ENCODE measurements at places on chromosomes 12 and 14.

GRCh38 chr14:90034156-90034555 lies 27.6 kb upstream of the KCNK13 start:
- no peak for DNase-seq

GRCh38 chr12:132391326-132392041 lies 62.1 kb upstream of the GALNT9 start:
- no peak for DNase-seq

DNA sequence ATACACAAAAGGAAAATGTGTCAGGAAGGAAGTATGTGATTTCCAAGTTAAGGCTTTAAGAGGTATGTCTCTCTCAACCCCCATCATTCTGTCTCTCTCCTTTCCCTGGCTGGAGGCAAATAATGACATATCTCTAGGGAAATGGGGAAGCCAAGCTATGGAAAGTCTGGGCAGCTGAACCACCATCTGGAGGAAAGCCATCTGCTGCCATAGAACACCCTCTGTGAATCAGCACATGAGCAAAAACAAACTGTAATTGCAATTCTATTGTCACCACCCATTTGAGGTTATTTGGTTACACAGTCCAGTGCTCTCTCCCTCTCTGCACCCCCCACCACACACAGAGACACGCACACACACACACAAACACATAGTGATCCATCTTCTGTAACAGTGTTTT lies 766.2 kb downstream of the FLRT2 start:
- no peak for DNase-seq

GRCh38 chr14:85566603-85567002 lies 36.7 kb downstream of the FLRT2 start:
- DNase-seq, result no peak

DNA sequence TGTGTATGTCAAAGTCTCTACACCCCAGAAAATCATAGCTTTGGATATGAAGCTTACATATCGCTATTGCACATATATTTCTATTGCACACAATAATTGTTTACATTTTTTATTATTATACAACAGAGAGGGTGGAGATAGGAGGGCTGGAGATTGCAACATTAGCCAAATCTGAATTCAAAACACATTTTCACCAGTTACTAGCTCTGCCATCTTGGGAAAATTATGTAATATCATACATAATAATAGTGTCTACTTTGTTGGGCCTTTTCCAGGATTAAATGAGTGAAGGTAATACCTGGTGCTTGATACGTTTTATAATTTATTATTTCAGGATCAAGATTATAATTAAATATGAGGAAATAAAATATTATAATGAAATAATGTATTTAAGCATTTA lies 507.4 kb upstream of the TBX3 start:
- DNase-seq, result no peak

DNA sequence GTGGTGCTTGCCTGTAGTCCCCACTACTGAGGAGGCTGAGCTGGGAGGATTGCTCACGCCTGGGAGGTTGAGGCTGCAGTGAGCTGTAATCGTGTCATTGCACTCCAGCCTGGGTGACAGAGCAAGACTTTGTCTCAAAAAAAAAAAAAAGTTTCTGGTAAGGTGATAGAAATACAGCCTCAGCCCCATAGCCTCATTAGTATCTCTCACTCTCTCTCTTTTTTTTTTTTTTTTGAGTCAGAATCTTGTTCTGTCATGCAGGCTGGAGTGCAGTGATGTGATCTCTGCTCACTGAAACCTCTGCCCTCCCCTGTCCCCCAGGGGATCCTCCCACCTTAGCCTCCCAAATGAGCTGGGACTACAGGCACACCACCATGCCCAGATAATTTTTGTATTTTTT lies 19.2 kb downstream of the MTHFD1 start:
- no peak for DNase-seq

GRCh38 chr12:27577688-27578087 lies 53.7 kb downstream of the PPFIBP1 start:
- DNase-seq, result no peak

DNA sequence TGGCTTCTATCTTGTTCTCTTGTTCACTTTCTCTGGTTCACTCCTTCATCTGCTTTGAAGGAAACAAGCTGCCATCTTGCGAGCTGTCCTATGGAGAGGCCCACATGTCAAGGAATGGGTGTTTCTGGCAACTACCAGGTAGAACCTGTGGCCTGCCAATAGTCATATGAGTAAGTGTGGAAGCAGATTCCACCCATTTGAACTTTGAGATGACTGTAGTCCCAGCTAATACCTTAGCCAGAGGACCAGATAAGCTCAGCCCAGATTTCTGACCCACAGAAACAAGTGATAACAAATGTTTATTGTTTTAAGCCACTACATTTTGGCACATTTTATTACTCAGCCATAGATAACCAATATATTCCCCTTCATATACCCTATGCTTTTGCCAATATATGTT lies 4.0 kb upstream of the SLC38A2 start:
- DNase-seq, result no peak

GRCh38 chr12:45994736-45995135 lies 4.4 kb upstream of the SCAF11 start:
- DNase-seq, result peak; percentile 42

DNA sequence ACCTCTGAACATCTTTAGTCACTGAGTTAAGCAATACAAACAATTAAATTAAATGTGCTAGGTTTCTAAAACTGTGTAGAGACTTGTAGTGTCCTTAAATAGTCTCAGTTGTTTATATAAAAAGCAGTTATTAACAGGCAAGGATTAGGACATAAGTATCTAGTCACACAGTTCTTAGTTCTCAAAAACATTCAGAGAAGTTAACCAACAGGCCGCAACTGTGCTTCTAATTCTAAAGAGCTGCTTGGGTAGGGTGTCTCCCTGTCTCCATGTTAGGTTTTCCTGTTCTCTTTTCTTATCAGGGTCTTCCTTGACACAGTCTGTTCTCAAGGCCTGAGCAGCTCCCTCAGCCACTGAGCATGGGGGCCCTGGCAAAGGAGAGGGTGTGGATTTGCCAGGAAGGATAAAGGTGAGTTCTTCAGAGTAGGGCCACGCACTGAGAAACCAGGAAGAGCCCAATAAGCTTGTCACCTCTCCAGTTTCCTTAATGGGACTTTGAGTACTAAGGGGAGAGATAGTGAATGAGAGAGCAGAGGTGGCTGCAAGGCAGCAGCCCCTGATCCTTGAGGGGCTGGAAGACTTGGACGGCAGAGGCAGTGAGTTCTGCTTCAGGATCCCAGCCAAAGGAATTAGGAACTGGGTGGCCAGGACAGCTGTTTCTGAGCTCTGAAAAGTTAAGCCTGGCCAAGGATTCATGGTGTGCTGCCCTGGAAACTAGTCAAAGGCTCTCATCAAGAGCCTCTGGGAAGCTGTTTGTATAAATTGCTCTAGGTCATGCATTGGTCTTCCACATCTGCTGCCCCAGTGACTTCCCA lies 177.3 kb downstream of the MYRFL start:
- no peak for DNase-seq

- peak; percentile 27 for DNase-seq
Measured at GRCh38 chr12:48814262-48815125, 3.8 kb upstream of the CACNB3 start.

DNA sequence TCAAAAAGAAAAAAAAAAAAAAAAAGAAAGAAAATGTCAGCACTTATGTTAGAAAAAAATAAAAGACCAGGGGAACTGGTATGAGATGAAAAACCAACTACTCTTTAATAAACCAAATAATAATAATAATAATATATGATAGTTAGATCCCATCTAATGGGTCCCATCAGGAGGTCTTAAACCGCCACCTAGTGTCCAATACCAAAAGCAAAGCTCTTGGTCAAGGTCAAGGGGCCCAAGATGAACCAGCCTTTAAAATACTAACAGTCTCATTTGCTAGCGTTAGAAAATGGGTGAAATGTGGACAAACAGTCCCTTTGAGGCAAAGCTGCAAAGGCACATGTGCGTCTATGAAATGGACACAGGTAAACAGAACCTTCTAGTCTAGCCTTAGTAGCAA lies 12.3 kb downstream of the BRAP start:
- DNase-seq, result no peak

DNA sequence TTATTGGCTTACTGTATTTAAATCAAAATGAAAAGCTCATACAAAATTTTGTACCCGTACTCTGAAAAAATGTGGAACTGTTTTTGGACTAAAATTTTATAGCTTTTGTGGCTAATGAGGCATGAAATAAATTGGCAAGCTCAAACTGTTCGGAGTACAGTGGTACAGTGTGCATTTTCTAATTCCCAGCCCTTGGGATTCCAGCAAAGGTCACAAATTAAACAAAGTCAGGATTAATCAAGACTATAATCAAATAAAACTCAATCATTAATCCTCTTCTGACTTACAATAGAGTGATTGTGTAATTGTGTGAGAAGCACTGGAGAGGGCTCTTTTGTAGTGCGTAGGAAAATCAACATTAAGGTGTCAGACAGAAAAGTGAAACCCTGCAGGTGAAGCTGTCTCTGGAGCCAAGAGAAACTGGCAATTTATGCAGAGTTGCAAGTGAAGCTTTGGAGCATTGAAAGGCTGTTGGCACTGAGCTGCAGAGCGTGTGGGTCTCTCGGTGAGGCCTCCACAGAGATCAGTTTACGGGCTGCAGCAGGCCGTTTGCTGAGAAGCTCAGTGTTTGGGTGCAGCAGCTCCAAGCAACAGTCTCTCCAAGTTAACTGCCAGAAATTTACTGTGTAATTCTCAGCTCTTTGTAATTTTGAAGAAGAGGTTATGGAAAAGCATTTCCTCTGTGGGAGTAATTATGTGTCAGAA lies 275.9 kb downstream of the FBXL14 start:
- peak; percentile 28 for DNase-seq

- no peak for DNase-seq
Measured at GRCh38 chr14:104746071-104746545, 6.8 kb upstream of the SIVA1 start.

- no peak for DNase-seq
Measured at GRCh38 chr12:78457938-78458337, 406.6 kb upstream of the SYT1 start.

DNA sequence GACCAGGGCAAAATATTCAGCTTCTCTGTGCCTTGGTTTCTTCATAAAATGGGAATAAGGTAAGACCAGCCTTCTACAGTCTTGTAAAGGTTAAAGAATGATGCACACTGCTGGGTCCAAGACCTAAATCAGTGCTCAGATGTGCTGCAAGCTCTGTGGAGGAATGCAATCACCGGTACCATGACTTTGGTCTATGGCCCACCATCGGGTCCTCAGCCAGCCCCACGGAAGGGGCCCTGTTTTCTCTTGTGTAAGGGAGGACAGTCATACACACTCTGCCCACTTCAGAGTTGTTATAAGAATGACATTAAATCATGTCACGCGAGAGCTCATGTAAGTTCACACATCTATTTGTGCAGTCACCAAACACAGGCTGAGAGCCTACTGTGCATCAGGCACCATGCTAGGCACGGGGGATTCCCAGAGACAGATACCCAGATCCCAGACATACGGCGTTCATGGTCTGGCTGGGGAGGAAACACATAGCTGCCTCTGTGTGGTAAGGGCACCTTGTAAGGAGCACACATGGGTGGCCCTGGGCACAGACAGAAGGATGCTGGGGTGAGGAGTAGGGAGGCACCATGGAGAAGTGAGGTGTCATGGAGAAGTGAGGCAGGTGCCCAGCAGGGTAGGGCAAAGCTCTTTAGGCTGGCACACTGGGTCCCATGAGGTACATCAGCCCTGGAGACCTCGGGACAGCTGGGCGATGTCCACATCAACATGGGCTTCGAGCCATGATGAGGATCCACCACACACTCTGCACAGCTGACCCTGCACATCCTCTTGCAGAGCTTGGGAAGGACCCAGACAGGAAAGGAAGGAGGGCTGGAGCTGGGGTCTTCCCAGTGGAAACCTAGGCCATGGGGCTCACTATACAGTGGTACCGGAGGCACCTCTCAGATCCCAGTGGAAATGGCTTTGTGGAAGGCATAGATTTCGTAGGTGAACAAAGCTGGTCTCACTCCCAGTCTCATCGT lies 190.4 kb upstream of the DIO3 start:
- DNase-seq, result no peak

GRCh38 chr12:76863005-76863670 lies 15.7 kb downstream of the CSRP2 start:
- no peak for DNase-seq

DNA sequence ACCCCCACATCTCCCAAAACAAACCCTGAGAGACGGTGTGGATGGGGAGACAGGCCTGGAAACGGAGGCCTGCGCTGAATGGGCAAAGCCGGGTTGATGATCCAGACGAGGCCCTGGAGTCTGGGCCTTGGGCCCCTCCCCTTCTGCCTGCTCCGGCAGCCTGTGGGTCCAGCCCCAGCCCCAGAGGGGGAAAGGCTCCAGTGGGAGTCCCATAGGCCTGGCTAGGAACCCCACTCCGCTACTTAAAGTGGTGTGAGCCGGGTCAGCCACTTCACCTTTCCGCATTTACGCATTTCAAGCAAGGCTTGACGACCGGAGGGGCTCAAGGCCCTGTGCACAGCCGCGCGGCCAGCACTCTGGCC lies 695 bp upstream of the TNFAIP2 start:
- DNase-seq, result peak; percentile 45

DNA sequence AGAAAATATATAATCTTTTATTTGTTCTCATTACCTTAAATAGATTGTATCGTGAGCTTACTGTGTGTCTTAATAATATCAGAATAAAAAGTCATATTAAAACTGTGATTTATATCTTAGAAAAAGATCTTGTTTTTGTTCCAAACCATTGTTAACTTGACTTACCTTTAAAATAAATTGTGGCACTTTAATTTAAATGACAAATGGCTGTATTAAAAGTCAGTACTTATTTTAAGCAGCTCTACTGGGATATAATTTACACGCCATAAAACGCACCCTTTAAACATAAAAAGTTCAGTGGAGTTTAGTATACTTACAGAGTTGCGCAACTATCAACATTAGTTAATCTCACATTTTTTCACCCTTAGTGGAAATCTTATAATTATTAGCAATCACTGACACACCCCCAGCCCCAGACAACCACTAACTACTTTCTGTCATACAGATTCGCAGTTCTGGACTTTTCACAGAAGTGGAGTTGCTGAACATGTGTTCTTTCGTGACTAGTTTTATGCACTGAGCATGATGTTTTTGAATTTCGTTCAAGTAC lies 311.7 kb downstream of the ACSS3 start:
- DNase-seq, result no peak

- DNase-seq, result no peak
Measured at GRCh38 chr12:76047060-76047459, 15.5 kb upstream of the PHLDA1 start.

DNA sequence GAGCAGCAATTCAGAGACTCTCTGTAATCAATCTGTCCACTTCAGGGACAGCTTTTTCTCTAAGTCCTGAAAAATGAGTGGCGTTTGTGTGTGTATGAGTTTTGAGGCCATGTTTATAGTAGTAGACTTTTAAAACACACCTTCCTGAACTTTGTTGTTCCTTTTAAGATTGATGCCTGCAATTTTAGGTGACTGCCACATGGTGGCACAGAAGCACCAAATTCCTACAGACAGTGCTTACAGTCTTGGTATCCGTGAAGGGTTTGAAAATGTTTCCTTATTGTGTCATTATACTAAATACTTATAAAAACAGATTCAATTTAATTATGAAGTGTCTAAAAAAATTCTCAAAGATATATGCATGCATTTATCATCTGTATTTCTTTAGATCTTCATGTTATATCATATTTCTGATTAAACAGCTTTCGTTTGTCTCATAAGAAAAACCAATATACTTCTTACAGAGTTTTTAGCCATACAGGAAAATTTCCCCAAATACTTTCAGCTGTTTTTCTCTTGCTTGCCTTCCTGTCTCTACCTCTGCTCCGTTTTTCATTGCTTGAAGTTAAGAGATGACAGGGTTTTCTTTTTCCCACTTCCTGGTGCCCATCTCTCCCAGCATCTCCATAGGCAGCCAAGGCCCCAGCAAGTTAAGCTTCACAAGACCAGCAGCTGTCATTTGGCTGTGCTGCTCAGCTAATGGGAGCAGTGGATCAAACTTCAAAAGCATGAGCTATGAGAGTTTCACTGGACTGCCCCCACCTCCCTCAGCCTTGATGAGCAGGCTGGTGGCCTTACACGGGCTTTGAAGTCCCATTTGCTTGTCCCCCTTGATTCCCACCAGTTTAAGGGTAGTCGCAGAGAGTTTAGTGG lies 259.6 kb downstream of the AKAP6 start:
- DNase-seq, result no peak

Measured in C1 segment of cervical spinal cord (tissue), 14 donors.